ENCODE measurements at places on chromosomes 6 and 20. TPM values are rescaled to one million over a fixed set of nuclear protein-coding genes. Genes with fewer than 3 reads are reported as not detected.

DNA sequence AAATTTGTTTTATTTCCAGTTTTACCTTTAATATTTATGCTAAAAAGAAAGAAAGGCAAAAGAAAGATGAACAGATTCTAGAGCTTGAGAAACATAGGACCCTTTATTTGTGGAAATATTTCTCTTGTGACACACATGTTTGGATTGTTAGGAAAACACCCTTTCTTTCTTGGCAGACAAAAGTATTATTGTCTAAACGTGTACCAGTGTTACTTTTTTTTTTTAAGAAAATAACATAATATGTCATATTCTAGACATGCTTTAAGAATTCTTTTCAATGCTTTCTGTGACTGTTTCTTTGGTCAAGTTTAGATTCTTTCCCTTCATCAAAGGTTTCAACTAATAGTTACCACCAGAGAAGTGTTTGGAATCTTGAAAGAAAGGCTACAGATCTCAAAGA is 183.4 kb upstream of the CNR1 start:
- H3K27ac ChIP-seq: no peak overlapping the region
- no peaks in the 10 kb centered on the region for H3K27me3 ChIP-seq
- no peaks in the 10 kb centered on the region for H3K4me1 ChIP-seq
- DNase-seq: no peak
- H3K36me3 ChIP-seq: no peaks in the 10 kb centered on the region

DNA sequence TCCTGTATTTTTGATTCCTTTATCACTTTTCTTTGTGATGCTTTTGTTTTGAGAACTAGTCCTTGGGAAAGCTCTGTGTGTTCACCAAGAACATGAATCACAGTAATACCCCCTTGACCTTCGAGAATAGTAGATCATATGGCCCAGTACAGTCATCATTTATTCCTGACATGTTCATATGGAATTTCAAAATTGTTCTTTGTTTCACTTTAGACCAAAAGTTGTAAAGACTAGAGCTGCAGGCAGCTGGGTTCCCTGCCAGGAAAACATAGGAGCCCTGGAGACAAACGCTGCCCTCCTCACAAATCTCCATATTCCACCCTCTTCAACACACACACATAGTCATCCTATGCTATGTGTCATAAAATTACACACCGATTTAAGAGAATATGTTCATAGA is 621.2 kb upstream of the EYS start:
- no peak for DNase-seq
- H3K27me3 ChIP-seq: no peaks in the 10 kb centered on the region
- no peaks in the 10 kb centered on the region for H3K36me3 ChIP-seq
- no peak overlapping the region for H3K27ac ChIP-seq
- H3K4me3 ChIP-seq: no peak overlapping the region

- H3K4me1 ChIP-seq: no peaks in the 10 kb centered on the region
- no peak overlapping the region for H3K27ac ChIP-seq
- no peaks in the 10 kb centered on the region for H3K36me3 ChIP-seq
- peaks cover 1% of the 10 kb centered on the region for H3K27me3 ChIP-seq
Observed at GRCh38 chr6:19331089-19331488, 506.1 kb upstream of the ID4 start.

DNA sequence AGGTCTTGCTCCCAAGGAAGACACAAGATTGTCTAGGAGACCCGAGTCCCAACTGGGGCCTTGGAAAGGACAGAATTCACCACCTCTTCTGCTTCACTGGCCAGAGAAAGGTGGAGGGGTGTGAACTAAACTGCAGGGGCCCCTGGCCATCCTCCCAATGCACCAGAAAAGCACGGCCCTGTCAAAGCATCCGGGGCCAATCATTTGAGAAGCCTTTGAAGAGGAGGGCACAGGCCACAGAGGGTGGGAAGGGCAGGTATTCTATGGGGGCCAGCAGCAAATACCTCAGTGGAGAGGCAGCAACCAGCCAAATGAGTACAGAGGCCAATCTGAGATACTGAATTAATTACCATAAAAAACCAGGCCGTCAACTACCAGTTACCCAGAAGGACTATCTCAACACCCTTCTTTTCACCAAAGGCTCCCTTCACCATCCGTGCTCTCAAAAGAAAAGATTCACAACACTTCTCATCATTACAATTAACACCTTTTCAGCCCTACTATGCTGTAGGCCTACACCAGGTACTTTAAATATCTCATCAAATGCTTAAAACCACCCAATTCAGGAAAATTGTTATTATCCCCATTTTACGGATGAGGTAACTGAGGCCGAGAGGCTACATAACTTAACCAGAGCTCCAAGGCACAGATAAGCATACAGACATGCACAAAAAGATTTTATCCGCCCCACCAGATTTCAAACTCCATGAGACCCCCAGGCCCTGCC is 50.7 kb downstream of the TRERF1 start:
- no peak for DNase-seq

GRCh38 chr6:7261852-7262461 is 51.0 kb downstream of the SSR1 start:
- H3K27me3 ChIP-seq: no peaks in the 10 kb centered on the region
- H3K4me3 ChIP-seq: peak overlapping the region; percentile 99
- no peaks in the 10 kb centered on the region for H3K36me3 ChIP-seq
- no peak for DNase-seq
- H3K27ac ChIP-seq: peak overlapping the region; percentile 93

DNA sequence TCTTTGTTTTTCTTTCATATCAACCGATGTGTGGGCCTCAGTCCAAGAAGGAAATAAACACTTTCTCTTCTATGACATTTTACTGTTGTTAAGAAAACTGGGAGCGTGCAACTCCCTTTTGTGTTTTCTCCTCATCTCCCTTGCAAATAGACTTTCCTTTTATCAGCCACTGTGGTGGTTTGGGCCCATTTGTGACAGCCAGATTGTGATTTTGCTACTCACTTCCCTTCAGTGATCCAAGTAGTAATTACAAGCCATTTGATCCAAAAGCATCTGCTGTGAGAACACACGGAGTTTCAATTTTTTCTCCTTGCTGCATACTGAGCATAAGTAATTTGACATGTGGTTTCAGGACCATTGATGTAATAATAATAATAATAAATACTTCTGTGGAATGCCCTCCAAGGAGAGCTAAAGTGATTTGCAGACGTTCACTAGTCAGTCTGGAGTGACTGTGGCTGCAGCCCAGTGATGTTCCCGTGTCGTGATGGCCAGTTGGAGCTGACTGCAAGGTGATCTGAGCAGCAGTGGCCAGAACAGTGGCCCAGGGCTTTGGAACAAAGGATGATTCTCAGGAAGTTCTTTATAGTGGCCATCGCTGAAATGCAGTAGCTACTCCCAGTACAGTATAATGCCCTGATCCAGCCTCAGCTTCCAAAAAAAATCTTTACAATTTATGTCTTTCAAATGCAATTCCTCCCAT is 91.9 kb upstream of the CLDN20 start:
- peaks cover 56% of the 10 kb centered on the region for H3K4me1 ChIP-seq
- peak overlapping the region; percentile 68 for H3K4me3 ChIP-seq
- H3K27ac ChIP-seq: peak overlapping the region; percentile 87
- peaks cover 4% of the 10 kb centered on the region for H3K36me3 ChIP-seq
- no peaks in the 10 kb centered on the region for H3K27me3 ChIP-seq

DNA sequence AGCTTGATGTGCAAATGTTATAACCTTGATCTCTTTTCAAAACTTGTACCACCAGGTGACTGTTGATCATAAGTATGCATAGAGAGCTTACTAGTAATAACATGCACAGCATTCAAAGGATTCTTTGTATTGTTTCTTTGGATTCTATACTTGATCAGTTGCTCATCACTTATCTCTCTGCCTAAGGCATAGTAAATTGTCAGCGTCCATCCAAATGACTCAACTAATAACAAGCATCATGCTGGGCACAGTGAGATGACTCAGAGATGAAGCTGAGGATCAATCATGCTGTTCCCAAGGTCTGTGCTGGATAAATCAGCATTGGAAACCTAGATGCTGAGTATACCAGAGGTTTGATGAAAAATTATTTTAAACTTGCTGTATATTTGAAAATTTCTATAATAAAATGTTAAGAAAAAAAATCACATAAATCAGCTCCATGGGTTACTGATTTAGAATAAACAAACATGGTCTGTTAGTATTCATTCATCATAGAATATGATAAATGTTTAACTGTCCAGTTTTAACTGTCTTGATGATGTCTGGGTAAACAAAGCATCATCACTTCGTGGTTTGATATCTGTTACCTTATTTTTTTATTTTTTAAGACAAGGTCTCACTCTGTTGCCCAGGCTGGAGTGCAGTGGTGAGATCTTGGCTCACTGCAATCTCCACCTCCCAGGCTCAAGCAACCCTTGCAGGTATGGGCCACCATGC is 45.6 kb upstream of the SGK1 start:
- peak overlapping the region; percentile 51 for H3K4me3 ChIP-seq
- DNase-seq: peak; percentile 85
- H3K36me3 ChIP-seq: no peaks in the 10 kb centered on the region
- H3K27me3 ChIP-seq: peaks cover 2% of the 10 kb centered on the region
- peak overlapping the region; percentile 47 for H3K27ac ChIP-seq

C6orf141 gene
- not detected for total RNA-seq

CCN5 gene
- not detected for total RNA-seq

SGK2 gene
- 0.21 TPM for total RNA-seq

RAB44 gene
- total RNA-seq: not detected
